ENCODE measurements at places on chromosomes 13 and 19. TPM values are rescaled to one million over a fixed set of nuclear protein-coding genes. Genes with fewer than 3 reads are reported as not detected.

The PDCD5 gene
- 128 TPM for polyA plus RNA-seq

The CAMSAP3 gene
- 0.29 TPM for polyA plus RNA-seq

The METTL21C gene
- 15.9 TPM for polyA plus RNA-seq

The ADGRE1 gene
- 0.23 TPM for polyA plus RNA-seq

DNA sequence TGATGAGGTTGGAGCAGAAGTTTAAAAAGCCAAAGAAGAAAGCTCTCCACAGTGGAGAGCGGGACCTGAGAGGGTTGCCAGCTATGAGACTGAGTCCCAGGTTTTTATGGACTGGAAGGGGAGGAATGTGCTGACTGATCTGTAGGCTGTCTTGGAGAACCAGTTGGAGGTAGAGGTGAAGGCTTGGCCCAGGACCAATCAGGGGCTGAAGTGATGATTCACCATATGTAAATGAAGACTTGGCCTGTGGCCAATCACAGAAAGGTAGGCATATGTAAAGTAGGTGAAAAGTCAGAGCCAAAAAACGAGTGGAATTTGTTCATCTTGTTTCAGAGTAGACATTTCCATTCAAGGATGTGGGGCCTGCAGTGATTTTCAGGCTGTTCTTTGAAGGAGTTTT lies 17.5 kb upstream of the KBTBD6 start:
- no peak for DNase-seq

- no peak for DNase-seq
Observed at GRCh38 chr19:55620410-55621204, 3.8 kb downstream of the ZNF784 start.

DNA sequence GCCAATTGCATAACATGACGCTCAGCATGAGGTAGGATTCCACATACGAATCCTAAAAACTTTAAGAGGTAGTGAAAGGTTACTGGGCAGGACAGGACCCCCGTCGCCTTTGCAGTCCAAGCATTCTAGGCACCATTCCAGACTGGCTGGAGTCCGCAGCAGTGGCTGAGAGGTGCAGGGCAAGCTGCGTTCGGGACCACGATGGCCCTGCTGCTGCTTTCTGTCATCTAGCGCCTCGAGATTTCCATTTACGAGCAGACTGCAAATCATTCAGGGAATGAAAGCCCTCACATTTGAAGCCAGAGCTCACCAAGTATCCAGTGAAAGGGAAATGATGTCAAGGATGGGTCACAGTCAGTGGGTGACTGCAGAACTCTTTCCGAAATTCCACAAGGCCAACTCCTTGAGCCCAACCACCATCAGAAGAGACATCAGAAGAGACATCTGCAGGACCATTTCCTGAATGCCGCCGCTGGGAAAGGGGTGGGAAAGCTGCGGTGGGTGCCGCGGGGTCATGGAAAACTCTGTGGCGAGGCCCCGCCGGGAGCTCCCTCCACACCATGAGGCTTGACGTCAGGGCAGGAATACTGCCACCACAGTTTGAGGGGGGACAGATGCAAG lies 88.3 kb downstream of the COL4A1 start:
- peak; percentile 64 for DNase-seq

DNA sequence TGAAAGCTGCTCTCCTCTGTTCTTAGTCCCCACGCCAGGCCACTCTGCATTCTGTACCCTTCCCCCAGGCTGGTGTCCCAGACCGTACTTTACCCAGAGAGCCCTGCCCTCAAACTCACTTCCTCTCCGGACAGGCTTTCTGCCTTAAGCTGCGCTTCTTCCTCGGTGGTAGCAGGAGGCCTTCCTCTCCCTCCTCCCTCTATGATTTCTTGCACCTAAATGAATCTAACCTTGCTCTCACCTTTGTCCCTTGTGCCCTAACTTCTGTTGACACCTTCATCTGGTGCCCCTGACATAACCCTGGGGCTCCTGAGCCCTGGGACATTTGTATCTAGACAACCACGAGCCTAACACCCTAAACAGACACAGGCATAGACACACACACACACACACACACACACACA lies 29.6 kb upstream of the CEACAM21 start:
- peak; percentile 22 for DNase-seq

The MRPL34 gene
- 39.4 TPM for polyA plus RNA-seq

Data from muscle of back (tissue), 13 donors.